ENCODE measurements at places on chromosomes 1 and 21.

DNA sequence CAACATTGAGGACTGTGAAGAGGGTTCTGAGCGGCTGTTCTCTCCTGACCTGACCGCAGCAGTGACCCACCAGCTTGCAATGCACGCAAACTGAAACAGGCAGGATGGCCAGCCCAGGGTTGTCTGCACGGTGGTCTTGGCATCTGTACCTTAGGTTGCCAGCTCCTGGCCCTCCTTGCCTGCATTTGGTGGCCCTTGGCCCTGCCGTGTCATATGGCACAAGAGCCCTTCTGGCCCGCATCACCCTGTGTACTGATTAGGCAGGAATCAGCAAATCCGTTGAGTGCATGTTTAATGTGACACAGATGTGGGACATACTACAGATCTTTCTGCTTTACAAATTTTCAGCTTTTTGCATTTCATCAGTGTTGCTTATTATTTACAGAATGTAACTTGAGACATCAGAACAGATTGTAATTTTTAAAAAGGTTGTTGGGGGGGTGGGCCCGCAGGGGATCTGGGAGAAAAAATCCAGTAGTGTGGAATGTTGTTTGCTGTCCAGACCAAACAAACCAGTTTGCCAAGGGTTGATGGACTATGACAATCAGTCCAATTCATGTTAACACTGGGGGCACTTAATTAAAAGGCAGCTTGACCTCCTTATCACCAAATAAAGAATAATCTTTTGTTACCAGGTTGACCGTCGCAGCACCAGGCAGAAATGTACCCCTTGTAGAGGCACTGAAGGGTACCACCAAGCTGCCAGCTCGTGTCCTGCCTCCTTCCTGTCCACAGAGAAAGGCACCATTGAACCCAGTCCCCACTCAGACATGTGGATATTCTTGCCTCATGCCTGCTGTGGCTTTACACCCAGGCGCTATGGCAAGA lies 132.6 kb downstream of the DHRS3 start:
- no peak for DNase-seq

- DNase-seq, result no peak
Observed at GRCh38 chr1:55402142-55402541, 187.0 kb upstream of the USP24 start.

GRCh38 chr1:154441241-154441888 lies 36.2 kb downstream of the IL6R start:
- DNase-seq, result no peak

DNA sequence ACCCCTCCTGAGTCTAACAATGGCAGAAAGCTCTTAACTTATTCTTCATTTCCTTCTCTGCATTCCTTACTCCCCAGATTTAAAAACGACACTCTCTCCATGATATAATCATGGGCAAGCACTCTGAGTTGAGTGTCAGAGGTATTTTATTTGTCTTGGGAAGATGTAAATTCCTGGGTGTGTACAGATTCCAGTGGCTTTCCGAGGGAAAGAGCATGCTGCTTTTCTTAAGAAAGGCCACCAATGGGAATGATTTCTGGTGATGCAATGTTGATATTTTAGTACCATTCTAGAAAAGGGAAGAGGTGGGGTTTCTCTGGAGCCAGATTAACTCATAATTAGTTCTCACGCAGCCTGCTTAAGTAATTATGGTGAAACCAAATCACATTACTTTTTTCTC lies 47.8 kb upstream of the BTG3 start:
- DNase-seq, result no peak

- DNase-seq, result no peak
Observed at GRCh38 chr1:67031121-67031858, 22.7 kb downstream of the SLC35D1 start.

DNA sequence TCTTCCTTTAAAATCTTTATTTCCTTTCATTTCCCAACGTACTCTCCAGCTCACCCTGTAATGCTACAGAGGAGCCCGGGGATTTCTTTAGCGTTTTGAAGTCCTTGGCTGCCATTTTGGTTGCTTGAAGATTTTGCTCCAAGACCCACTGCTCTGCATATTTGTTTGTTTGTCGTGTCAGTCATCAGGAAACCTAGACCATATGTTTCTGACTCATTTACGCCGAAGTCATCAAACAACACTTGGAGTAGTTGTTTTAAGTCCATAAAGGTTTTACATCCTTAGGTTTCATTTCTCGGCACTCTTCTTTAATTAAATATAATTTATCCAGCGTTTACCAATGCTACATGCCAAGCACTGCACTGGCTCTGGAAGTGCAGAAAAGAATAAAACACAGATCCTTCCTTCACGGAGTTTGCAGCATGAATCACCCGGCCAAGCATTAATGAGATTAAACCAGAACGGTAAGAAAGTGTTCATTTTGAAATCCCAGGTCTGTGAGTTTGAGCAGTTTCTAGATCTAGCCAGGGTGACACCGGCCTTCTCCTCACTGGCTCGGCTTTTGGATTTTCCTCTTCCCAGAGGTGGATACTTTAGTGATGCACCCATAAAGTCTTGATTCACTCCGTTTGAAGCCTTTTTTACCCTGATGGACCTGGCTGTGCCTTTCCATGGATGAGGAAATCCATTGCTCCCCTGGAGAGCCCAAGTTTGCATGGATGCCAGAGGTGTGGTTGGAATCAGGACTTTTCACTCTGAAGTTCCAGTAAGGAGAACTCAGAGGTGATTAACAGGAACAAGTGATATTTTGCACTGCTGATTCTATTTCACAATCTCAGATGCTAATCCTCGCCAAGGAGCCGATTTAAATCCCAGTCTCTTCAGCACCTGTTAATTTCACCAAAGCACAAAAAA lies 109.3 kb downstream of the KAZN start:
- no peak for DNase-seq

GRCh38 chr1:232038706-232039677 lies 412.4 kb downstream of the DISC1 start:
- no peak for DNase-seq

DNA sequence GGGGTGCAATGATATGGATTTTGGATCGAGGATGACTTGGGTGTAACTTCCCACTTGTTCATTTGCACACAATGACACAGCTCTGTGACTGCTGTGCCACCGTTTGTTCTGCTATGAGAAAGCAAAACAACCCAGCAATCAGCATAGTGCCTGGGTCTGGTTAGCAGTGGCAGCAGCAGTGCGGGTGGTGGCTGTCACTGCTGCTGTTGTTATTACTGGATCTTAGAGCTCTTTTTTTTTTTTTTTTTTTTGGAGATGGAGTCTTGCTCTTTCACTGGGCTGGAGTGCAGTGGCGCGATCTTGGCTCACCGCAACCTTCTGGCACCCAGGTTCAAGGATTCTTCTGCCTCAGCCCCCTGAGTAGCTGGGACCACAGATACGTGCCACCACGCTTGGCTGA lies 56.9 kb downstream of the TBCE start:
- DNase-seq, result no peak

GRCh38 chr1:237851210-237851845 lies 39.4 kb downstream of the ZP4 start:
- DNase-seq, result peak; percentile 31

DNA sequence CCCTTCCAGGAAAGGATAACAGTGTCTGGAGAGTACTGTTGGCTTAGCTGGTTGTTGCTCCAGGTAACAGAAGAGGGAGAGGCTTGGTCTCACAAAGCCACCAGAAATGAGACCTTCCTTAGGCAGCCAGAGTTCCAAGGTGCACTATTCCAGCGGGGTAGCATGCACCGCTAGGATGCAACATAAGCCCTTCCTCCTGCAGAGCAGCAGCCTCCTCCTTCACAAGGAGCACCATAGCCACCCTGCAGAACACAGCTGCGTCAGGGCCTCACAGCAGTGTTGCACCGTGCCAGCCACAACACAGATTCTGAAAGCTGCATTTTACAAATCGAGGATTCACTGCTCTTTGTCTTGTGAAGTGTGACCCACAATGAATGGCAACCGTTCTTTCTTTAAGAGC lies 142.0 kb downstream of the CLIC6 start:
- no peak for DNase-seq

DNA sequence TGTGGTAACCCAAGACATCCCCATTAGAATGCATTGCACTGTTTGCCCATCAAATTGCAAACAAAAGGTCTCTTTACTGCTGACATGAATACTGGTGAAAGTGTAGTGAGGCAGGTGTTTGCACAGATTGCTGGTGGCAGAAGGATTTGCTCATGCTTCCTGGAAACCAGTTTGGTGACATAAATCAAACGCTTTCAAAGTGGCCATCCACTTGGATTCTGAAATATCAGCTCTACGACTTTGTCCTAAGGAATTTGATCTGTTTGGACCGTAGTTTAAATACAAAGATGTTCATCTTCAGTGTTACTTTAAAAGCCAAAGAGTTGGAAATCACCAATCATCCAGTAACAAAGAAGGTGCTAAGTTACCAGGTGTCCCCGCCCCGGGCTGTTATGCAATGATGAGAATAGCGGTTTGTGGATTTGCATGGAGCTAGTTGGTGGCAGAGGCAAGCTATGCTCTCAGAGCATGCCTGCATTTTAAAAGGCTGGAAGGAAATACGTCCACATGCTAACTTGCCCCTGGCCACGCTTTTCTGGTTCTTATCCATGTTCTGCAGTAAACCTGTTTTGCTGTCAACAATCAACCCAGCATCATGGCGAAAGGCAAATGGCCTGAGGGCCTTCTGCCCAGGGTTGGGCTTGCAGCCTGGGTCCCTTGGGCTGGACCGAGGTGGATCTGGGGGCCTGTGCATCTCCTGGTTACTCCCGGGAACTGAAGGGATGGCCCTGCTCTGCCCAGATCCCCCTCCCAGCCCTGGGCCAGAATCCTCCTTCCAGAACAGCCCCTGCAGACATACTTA lies 49.2 kb downstream of the UMODL1 start:
- DNase-seq, result no peak

GRCh38 chr21:22374218-22374969 lies 1376.2 kb downstream of the NCAM2 start:
- DNase-seq, result no peak

DNA sequence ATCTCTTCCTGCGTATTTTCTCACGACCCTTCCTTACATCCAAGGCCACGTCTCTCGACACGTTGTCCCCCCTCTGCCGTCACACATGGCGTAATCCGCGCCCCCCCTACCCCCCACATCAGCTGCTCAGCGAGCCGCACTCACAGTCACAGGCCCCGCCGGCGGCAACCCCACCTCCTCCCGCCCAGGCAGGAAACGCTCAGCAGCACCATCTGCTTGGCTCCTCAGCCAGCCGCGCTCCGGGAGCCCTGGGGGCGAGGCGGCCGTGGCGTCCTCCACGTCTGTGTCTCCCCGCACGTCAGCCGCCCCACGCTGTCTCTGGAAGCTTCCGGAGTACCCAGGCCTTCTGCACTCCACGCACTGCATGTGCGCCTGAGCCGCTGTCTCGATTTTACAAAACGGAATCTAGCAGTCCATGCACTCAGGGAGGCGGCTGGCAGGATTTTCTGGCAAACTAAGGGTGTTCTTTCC lies 64.6 kb downstream of the SIK1 start:
- peak; percentile 81 for DNase-seq

DNA sequence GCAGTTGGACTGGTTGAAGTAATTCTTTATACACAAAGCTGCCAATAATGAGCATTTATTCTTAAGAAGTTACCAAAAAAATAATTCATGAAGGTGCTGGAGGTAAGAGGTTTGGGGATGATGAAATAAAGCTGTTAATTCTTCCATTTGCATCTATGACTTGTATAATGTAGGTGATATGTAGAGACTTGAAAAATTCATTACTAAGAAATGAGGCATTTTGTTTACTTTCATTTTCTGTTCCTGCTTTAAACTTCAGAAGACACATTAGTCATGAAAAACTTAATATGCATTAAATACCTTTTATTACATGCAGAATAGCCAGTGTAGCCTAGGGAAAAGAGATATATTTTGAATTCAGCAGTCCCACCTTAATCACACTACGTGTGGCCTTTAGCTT lies 214.2 kb downstream of the SLC44A5 start:
- DNase-seq, result no peak

DNA sequence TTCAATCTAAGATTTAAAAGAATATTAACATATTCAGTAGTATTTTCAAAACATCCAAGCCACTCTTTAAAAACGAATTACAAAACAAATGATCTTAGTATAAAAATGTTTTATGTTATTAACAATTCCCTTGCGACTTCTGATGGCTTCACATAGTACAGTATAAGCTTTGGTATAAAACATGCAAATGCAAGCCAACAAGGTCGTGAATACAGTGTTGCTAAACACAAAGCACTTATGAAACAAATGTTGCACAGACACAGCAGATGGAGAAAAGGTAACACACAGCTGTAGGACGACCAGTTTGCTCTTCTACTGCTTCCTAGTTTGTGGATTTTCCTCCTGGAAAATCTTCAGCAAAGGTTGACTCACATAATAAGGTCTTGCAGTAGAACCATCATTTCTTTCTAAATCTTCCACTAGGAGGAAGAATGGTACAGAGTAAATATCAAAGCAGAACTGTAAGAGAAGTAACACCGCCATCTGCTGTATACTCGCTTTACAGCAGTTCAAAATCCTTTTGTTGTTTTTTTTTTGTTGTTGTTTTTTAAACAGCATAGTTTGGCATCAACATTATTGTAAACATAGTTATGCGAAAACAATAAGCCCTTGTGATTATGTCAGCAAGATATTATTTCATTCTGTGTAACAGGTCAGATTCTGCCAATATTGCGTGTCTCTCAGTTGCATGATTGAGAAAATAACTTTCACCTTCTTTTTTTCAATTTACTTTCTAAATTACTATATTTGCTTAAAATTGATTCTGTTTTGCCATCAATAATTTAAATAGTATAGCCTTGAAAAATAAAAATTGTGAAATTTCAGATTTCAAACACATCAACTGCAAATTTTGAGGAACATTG lies 69.5 kb downstream of the LHX8 start:
- peak; percentile 32 for DNase-seq

GRCh38 chr1:94865360-94865759 lies 45.2 kb downstream of the SLC44A3 start:
- DNase-seq, result no peak

- DNase-seq, result no peak
Observed at GRCh38 chr1:160107512-160107911, 8.0 kb upstream of the ATP1A2 start.

DNA sequence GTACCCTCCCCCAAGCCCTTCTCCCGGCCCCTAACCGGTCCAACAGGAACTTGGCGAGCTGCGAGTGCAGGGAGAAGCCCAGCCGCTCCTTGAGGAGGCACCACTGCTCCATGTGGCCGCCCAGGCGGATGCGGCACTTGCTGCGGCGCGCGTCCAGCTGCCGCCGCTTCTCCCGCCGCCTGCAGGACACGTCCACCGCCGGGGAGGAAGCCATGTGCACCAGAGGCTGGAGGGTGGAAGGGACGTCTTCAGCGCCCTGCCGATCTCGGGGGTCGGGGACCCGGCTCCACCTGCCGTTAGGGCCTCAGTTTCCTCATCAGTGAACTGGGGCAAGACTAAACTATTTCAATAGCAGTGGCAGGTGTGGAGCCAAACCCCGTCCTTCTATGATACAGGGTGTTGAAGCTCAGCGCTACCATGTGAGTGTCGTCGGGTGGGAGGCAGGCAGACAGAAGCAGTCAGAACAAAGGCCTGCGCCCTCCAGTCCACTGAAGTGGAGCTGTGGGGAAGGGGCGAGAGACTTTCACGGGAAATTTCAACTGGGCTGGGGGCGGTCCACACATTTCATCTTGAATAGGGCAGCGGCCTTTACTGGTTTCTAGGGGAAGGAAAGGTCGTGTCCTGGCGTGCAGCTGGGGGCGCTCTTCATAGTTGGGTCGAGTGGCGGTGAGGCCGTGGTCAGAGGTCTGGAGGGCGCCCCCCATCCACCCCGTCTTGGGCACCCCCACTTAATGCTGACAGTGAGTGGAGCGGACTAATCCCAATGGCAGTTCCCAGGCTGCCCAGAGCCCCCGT lies 592 bp downstream of the ZNF692 start:
- DNase-seq, result peak; percentile 83

All from GM13976 (cell line).